AG09309 (cell line): ENCODE measurements at places on chromosomes 2 and 18.
A peak's percentile ranks its signal among the peaks of the same experiment; 100 is the strongest.

DNA sequence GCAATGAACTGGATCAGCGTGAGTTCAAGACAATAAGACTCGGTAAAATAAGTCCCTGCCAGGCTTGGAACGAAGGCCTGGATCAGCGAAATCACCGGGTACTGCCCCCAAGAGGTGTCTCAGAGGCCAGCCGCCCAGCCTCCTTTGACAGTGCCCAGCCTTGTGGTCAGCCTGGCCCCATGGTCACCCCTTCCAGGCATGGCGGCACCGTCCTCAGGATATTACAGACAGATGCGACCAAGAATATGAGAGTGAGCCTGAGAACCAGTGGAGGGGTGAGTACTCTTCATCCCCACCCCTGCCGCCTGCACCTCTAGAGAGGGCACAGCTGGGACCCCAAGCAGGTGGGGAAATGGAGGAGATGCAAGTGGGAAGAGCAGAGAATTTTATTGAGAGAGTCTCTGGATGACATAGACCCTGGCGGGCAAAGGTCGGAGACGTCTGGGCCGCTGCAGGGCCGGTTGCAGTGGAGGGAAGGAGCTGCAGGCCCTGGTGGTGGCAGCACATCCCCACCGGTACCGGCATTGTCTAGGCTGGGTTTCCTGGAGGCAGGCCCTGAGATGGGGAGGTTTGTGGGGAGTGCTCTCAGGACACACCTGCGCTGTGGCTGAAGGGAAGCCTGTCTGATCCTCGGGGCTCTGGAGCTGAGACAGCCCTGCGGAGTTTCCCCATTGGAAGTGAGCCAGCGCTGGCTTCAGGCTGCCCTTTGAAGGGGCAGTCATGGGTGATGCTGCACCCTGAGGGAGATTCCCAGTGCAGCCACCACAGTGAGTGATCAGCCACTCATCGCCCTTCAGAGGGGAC, 190.0 kb downstream of the SEPTIN10 start:
- DNase-seq, result no peak

DNA sequence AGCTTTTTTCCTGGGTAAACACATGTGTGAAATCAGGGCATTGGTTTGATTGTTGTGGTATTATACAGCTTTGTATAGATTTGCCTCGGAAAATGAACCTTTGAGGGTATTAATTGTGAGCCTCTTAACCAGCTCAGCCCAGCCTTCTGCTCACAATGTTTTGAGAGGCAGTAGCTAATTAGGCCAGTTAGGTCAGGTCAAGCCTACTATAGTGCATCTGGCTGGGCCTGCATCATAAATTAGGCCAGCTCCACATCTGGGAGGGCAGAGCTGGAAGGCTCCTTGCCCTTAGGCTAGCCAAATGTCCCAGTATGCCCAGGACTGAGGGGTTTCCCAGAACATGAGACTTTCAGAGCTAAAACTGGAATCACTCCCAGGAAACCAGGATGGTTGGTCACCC, 43.0 kb downstream of the LRATD1 start:
- DNase-seq, result no peak

DNA sequence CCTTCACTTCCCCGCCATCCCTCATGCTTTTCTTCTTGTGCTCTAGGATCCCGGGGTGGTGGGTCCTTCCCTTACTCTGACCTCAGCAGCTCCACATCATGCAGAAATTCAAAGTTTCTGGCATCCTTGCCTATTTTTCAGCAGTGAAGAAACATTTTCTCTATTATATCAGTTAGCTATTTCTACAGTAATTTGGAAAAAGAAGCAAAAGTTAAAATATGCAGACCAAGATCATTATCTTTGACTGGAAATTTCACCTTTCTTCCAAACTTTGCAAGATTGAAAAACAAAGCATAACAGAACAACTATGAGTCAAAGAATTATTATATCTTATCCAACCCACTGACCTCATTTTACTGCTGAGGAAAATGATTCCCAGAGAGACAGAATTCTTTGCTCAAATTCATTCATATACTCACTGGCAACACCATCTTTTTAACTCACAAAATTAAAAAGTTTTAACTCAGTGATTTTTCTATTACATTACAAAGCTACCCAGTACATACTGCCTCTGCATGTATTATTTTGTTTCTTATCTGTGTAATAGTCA, 40.5 kb downstream of the ANTXR1 start:
- DNase-seq, result no peak

GRCh38 chr18:28514699-28515098, 337.8 kb upstream of the CDH2 start:
- no peak for DNase-seq

- no peak for DNase-seq
These were observed 2.7 kb downstream of the IL36G start for GRCh38 chr2:112980537-112980936.

DNA sequence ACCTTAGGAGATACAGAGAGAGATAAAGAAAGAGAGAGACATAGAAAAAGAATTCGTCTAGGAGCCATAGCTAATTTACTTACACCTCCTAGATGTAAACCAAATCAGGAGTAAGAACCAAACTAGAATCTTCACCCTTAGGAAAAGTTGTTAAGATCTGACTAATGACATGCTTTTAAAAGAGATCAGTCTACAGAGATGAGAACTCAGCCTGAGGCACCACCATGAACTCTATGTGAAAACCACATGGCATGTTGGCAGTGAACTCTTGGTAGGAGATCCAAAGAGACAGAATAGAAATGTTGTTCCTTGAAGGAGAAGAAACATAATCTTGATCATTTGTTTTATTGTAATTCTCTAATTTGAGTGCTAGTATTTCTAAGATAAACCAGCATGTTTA, 585.4 kb upstream of the ID2 start:
- no peak for DNase-seq

- no peak for DNase-seq
These were observed 10.0 kb upstream of the GBX2 start for GRCh38 chr2:236177967-236178889.

- DNase-seq, result no peak
These were observed 340.1 kb downstream of the CLIP4 start for GRCh38 chr2:29455200-29455860.

GRCh38 chr2:201205515-201205849, 22.5 kb downstream of the CASP10 start:
- no peak for DNase-seq

DNA sequence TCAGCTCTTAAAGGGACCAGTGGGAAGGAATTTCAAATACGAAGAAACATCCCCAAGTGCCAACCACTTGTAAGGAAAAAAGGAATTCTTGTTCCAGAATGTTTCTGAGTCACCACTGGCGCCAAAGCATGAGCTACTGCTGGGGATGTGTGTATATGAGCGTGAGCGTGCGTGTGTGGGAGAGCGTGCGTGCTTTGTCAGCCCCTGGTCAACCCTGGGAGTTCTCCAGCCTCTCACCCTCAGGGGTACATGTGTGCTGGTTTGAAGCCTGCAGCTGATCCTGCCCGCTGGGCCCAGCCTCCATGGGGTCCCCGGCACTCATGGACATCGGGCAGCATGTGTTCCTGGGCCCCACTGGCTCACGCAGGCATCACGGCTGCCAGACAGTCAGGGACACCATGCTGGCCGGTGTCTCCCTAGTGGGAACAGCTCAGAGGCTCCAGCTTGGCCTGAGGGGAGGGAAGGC, 17.1 kb downstream of the HS6ST1 start:
- DNase-seq, result peak; percentile 94

GRCh38 chr2:148702475-148702874, 57.9 kb downstream of the EPC2 start:
- no peak for DNase-seq

- DNase-seq, result no peak
These were observed 289.3 kb upstream of the HS6ST1 start for GRCh38 chr2:128607911-128608506.

- DNase-seq, result no peak
These were observed 925.7 kb downstream of the EPHA4 start for GRCh38 chr2:220646424-220646823.

- DNase-seq, result no peak
These were observed 5.7 kb downstream of the DSEL start for GRCh38 chr18:67510831-67511230.

GRCh38 chr2:68653034-68653433, 9.7 kb downstream of the PROKR1 start:
- DNase-seq, result no peak

GRCh38 chr2:185373229-185373628, 365.4 kb upstream of the FSIP2 start:
- DNase-seq, result no peak

DNA sequence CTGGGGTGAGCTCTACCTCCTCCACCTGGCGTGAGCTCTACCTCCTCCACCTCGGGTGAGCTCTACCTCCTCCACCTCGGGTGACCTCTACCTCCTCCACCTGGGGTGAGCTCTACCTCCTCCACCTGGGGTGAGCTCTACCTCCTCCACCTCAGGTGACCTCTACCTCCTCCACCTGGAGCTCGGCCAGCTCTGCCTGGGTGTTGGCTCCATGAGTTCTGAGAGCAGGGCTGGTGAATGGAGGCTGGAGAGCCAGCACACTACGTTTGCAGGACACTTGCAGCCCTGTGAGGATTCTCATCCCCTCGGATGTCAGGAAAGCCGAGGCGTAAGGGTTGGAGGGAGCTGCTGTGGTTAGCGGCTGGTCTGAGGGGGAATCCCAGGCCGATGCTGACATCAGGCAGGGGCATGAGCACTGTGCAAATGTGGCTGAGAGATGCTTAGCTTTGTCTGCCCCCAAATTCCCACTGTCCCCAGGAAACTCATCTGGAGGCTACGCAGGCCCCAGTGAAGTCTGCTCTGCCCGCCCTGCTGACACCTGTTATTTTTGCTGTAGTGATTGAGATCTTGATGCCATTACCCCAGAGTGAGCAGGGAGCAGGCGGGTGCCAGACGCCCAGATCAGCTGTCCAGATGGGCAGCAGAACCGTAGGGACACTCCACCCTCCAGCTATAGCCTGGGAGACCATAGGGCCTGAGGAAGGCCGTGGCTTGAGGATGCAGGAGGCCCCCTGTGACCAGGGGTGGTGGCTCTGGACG, 3.3 kb downstream of the CROCC2 start:
- no peak for DNase-seq

DNA sequence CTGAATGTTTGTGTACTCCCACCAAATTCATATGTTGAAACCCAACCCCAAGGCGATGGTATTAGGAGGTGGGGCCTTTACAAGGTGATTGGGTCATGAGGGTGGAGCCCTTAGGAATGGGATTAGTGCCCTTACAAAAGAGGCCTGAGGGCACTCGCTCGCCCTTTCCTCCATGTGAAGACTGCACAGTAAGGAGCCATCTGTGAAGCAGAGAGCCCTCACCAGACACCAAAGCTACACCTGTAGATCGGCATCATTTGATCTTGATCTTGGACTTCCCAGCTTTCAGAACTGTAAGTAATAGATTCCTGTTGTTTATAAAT, 62.9 kb upstream of the FZD7 start:
- no peak for DNase-seq

- DNase-seq, result no peak
These were observed 52.7 kb downstream of the TET3 start for GRCh38 chr2:74037379-74037860.

- no peak for DNase-seq
These were observed 23.1 kb downstream of the HS1BP3 start for GRCh38 chr2:20627712-20628380.

- no peak for DNase-seq
These were observed 77.5 kb upstream of the DAPL1 start for GRCh38 chr2:158717366-158718195.

GRCh38 chr2:183244300-183244844, 120.1 kb downstream of the NUP35 start:
- no peak for DNase-seq

GRCh38 chr2:127197475-127198385, 22.4 kb downstream of the CYP27C1 start:
- DNase-seq, result no peak

DNA sequence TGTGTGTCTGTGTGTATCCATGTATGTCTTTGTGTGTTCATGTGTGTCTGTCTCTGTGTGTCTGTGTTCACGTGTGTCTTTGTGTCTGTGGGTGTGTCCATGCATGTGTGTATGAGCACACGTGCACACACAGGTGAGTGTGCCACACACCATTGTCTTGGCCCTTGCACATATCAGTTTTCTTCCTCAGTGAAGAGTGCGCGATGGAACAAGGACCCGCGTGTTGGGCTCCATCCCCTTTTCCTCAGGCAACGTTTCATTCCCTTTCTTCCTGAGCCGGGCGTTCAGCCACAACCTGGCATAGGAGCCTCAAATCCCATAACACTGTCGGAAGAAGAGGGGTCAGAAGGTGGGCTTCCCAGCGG, 74.3 kb downstream of the PTGR3 start:
- DNase-seq, result no peak

- no peak for DNase-seq
These were observed 37.7 kb downstream of the STON1 start for GRCh38 chr2:48567671-48568070.

- DNase-seq, result no peak
These were observed 225.3 kb downstream of the MC4R start for GRCh38 chr18:60147323-60147722.

DNA sequence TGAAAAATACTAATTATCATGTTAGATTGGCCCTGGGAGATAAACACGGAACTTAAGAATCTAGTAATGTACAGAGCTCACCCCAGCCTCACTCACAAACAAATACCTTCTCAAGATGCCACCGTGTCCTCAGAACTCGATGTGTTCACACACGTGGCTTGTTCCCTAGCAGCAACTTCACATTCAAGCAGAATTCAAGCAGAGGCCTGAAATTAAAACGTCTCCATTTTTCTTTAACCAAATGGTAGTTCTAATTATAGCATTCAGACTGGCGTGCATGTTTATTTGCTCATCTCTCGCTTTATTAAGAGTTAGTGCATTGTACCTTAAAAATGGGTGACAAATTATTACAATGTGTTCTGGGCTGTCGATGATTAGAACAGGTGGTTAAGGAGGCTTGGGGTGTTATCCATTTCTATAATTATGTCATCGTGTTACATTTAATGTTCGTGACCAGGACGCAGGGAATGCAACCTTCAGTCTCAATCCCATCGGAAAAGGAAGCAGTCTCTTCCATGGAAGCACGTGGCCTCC, 57.3 kb upstream of the SLC66A3 start:
- no peak for DNase-seq

- DNase-seq, result no peak
These were observed 285.9 kb downstream of the CLIP4 start for GRCh38 chr2:29400930-29401653.

GRCh38 chr2:37619959-37620300, 51.5 kb downstream of the CDC42EP3 start:
- no peak for DNase-seq

GRCh38 chr2:13227578-13227977, 510.8 kb downstream of the TRIB2 start:
- no peak for DNase-seq

DNA sequence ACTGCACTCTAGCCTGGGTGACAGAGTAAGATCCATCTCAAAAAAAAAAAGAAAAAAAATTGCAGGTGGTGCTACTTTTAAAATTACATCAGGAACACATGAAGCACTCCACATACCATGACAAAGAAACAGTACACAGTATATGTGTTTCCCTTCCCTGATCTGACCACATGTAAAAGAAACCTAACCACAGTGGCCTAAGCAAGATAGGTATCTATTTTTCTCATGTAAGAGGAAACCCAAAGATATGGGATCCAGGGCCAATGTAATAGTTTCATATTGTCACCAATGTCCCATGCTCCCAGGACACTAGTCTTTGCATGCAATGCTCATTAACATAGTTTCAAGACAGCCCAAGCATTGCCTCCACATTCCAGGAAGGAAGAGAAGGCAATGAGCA, 99.9 kb downstream of the DYM start:
- no peak for DNase-seq
